ENCODE measurements at places on chromosomes 16 and 17.

- H3K4me1 ChIP-seq: no peaks in the 10 kb centered on the region
- no peaks in the 10 kb centered on the region for H3K27me3 ChIP-seq
- peak; percentile 64 for DNase-seq
- H3K36me3 ChIP-seq: peaks cover 10% of the 10 kb centered on the region
Observed at GRCh38 chr17:3012926-3013581, 50.4 kb downstream of the OR1D5 start.

DNA sequence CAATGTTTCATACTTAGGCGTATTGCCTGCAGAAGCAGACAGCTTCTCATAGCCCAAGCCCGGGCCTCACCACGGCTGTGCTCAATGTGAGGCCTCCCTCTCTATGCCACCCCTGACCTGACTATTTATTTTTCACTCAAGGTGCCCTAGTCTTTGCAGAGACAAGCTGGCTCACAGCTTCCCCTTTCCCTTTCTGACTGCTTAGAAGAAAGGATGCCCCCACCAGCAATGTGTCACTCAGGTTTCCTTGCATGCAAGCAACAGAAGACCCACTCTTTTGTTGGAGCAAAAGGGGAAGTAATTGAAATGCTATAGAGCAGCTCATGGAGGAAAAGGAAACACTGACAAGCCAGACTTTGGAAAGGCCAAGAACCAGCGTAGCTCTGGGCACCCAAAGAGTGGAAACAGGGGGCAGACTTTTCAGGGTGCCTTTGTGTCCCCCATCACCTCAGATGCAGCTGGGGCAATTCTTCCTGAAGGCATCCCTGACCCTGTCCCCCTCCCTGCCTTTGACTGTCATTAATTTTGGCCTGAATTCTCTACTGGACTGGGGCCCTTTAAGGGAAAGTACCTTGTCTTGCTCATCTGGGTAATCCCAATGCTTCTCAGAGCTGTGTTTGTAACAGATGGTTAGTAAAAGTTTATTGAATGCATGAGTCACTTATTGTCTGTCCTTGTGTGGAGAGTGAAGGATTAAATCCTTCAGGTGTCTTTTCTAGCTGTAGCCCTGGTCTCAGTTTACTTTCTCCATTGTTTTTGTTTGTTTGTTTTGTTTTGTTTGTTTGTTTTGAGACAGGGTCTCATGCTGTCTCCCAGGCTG is 17.8 kb downstream of the RGS9 start:
- no peak overlapping the region for H3K4me3 ChIP-seq
- DNase-seq: no peak
- H3K4me1 ChIP-seq: no peaks in the 10 kb centered on the region
- H3K36me3 ChIP-seq: no peaks in the 10 kb centered on the region
- no peaks in the 10 kb centered on the region for H3K27me3 ChIP-seq

DNA sequence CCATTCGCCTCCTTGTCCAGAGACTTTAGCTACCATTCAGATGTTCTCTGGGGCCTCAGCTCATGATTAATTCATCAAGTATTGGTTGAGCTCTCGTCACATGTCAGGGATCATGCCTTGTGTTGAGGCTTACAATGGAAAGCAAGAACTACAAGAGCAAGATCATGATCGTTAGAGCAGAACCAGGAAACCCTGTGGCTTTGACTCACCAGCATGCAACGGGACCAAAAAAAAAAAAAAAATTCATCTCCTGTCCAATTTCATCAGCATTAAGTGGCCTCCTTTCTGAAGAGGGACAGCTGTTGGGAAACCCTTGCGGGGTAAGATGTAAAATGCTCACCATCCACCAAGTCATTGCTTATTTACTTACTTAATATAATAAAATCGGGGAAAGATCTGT is 12.1 kb upstream of the USP10 start:
- no peaks in the 10 kb centered on the region for H3K27me3 ChIP-seq
- no peak for DNase-seq

DNA sequence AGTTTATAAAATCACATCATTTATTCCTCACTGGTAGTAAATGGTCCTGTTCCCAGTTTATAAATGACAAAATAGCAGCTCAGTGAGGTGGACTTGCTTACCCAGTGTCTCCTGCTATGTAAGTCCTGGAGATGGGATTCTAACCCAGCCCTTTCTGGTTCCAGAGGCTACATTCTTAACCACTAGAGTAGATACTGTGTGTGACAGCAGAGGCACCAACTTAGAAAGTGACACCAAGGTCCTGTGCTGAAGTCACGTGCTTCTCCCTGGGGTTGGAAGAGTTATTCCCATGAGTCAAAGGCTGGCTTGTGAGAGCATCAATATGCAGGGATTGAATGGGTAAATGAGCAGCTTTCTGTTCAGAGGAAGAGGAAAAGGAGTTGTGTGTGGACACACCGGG is 167.3 kb upstream of the IRX3 start:
- DNase-seq: no peak
- no peaks in the 10 kb centered on the region for H3K36me3 ChIP-seq
- no peaks in the 10 kb centered on the region for H3K27me3 ChIP-seq

- no peak overlapping the region for H3K4me3 ChIP-seq
- DNase-seq: no peak
- H3K36me3 ChIP-seq: no peaks in the 10 kb centered on the region
- H3K4me1 ChIP-seq: no peaks in the 10 kb centered on the region
Observed at GRCh38 chr17:83113792-83114191, 34.4 kb downstream of the METRNL start.

- no peaks in the 10 kb centered on the region for H3K27me3 ChIP-seq
- H3K4me3 ChIP-seq: peak overlapping the region; percentile 96
- no peaks in the 10 kb centered on the region for H3K4me1 ChIP-seq
- H3K27ac ChIP-seq: peak overlapping the region; percentile 100
- H3K36me3 ChIP-seq: peaks cover 27% of the 10 kb centered on the region
- DNase-seq: no peak
Observed at GRCh38 chr17:65055280-65055707, 1.2 kb downstream of the GNA13 start.
